AG08395 (cell line): ENCODE measurements at places on chromosomes 7 and 10.

- no peak for DNase-seq
Observed at GRCh38 chr10:106956216-106956915, 208.1 kb downstream of the SORCS1 start.

DNA sequence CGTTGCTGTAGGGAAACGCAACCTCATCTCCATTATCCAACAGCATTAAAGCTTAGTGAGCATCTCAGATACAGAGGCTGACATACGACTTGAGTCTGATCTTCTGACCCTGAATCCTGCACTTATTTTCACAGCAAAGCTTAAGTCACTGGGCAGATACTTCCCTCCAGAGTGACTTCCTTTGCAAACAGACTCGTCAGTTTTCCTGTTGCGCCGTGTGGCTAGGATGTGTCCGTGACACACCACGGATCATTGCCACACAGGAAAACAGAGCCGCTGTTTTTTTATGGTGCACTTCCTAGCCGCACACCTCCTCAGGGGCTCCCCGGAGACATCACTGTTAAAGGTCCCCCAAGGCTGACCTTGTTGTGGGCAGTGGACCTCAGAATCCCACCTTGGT is 94.9 kb upstream of the MKI67 start:
- DNase-seq: no peak

- no peak for DNase-seq
Observed at GRCh38 chr10:60024506-60024905, 118.2 kb upstream of the CCDC6 start.

DNA sequence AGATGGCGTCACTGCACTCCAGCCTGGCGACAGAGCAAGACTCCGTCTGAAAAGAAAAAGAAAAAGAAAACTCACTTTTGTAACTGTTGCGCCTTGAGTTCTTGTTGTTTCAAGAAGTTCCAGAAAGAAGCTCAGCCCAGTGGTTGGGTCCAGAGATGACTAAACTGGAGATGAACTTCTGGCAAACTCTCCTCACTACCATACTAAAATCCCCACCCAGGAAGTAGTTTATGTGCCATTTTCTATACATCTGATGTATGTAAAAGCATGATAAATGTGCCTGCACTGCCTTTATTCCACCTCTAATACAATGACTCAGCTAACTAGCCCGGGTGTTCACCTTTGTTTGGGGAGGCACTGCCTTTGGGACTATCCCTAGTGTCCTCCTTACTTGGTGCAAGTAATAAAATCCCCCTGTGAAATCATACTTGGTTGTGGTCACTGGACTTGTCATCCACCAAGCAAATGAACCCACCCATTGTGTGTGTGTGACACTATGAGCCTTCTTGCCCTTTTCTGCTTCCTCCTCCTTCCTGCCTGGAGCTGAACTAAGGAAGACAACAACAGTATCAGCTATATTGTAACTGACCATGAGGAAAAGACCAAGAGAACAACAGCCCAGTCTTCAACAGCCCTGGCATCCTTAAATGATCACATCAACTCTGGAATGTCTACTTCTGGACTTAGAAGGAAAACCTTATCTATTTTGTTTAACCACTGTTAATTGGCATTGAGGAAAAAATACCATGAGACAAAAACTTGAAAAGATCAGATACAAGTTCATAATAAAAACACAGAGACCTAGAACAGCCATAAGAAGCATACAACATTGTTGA is 33.6 kb downstream of the JMJD1C start:
- no peak for DNase-seq

GRCh38 chr7:84113286-84113685 is 81.3 kb downstream of the SEMA3A start:
- DNase-seq: no peak

DNA sequence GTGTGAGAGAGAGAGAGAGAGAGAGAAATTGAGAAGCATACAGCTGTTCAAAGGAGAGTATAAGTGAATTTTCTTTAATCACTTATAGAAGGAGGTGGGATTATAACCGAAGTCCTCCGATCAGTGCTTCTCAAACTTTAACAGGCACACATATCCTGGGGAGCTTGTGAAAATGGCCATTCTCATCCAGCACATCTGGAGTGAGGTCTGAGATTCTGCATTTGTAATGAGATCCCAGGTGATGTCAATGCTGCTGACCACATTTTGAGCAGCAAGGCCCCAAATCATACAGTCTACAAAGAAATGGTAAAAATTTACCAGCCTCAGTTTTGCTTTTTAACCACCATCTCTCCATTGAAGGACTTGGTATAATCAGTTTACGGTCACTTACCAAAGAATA is 219.0 kb downstream of the PTEN start:
- DNase-seq: no peak

GRCh38 chr7:4220011-4220410 is 462.1 kb upstream of the FOXK1 start:
- DNase-seq: no peak

- no peak for DNase-seq
Observed at GRCh38 chr7:50923476-50923875, 140.8 kb upstream of the GRB10 start.

DNA sequence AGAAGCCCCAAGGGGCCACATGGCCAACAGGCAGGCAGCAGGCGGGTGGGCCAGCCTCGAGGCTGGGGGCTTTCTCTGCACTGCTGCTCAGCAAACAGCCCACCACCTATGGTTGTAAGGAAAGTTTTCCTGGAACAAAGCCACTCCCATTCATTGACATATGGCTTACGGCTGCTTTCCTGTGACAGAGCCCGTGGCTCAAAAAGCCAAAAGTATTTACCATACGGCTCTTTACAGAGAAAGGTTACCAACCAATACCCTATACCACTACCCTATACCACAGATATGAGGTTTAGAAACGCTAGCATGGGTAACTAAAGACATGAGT is 152.7 kb downstream of the MAD1L1 start:
- DNase-seq: no peak

DNA sequence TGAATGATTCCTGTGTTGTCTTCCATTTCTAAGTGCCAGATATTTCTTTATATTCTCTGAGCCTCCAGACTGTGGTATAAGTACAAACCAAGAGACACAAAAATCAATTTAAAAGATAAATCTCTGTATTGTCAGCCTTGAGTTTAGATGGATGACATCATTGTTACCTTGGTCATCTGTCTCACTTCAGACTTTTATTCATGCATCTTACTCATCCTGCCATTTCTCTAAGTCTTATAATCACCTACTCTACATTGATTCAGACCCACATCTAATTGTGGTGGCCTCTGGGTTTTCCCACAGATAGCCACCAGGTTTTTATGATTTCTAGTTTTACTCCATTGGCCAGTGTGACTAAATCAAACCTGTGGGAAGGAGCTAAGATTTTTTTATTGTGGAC is 26.8 kb upstream of the HDAC9 start:
- DNase-seq: no peak

GRCh38 chr7:27188386-27189294 is 3.6 kb upstream of the HOXA11 start:
- DNase-seq: no peak

GRCh38 chr7:22853138-22853537 is 30.5 kb upstream of the TOMM7 start:
- DNase-seq: no peak

DNA sequence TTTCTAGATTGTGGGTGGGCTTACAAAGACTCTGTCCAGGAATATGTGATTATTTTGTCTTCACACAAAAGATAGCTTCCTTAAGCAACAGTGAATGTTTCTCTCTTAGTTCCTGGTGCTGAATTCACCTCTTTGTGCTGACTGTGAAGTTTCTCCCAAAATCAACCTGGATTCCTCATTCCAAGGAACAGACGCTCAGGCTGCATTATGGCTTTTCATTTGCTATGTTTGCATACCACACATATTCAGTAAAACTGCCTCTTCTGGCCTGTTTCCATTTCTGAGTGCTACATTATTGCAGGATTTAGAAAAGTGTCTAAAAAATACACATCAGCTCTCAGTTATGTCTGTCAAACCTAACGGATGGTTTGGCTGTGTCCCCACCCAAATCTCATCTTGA is 21.5 kb downstream of the MACROH2A2 start:
- no peak for DNase-seq

DNA sequence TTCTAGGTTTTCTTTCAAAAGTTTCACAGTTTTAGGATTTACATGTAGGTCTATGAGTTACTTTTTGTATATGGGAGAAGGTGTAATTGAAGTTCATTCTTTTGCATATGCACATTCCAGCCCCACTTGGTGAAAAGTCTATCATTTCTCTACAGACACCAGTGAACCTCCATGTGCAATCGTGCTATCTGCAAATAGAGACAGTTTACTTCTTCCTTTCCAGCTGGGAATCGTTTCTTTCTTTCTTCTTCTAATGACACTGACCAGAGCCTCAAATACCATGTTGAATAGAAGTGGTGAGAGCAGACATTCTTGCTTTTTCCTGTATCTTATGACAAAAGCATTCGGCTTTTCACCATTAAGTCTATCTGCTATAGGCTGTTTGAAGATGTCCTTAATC is 122.7 kb downstream of the ARHGAP22 start:
- DNase-seq: no peak

DNA sequence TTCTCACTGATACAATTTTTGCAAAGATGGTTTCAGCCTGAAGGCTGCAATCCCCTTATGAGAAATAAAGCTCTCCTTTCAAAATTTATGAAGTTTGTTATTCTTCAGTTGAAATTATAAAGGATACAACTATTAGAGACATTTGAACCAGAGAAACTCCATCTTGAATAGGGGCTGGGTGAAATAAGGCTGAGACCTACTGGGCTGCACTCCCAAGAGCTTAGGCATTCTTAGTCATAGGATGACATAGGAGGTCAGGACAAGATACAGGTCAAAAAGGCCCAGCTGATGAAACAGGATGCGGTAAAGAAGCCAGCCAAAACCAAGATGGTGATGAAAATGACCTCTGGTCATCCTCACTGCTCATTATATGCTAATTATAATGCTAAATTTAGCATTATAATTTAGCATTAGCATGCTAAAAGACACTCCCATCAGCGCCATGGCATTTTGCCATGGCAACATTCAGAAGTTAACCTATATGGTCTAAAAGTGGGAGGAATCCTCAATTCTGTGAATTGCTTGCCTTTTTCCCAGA is 22.4 kb upstream of the IFIT1B start:
- DNase-seq: no peak

- DNase-seq: no peak
Observed at GRCh38 chr7:73332447-73332846, 4.5 kb downstream of the FKBP6 start.

DNA sequence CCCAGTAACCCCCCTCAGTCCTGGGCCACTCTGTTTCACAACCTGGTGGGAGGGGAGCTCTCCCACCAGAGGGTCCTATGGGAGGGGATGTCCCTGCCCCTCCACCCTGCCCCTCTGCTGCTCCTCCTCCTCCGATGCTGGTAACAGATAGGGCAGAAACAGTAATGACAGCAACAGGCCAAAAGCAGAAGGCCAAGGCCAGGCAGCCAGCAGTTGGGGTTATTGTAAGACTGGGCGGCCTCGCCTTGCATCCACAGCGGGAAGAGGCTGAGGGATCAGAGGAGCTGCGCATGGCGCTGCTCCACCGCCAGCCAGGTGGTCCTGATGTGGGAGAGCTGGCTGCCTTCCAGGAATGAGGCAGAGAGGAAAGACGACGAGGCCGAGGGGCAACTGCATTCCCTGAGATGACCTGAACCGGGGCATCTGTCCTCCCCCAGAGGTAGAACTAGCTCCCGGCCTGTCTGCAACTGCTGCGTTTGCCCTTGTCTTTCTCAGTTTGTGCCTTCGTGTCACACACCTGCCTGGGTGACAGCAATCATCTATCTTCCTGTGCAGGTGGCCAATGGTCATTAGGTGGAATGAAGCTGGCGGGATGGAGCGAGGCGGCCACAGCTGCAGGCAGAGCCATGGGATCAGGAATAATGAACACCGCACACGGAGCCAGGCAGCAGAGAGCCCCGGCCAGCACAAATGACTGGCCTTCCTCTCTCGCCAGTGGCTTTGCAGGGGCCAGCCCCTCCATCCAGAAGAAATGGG is 54.0 kb upstream of the CACUL1 start:
- DNase-seq: no peak

- no peak for DNase-seq
Observed at GRCh38 chr7:27641581-27642230, 21.0 kb downstream of the HIBADH start.

DNA sequence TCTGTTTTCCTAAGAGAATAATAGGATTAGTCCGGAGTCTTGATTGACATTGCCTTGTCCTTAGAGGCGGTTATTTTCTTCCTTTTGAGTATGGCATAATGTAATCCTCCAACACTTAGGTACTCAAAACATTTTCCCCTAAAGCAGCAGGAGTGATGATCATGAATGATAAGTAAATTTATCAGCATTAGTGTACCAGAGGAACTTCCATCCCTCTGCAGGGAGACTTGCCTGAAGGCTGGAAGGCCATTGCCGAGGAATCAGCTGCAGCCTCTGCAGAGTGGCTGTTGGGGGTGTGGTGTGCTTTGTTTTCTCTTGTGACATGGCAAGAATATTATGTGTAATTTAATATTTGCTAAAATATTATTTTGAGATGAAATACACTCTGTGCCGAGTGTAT is 56.8 kb downstream of the RAB11FIP2 start:
- no peak for DNase-seq

DNA sequence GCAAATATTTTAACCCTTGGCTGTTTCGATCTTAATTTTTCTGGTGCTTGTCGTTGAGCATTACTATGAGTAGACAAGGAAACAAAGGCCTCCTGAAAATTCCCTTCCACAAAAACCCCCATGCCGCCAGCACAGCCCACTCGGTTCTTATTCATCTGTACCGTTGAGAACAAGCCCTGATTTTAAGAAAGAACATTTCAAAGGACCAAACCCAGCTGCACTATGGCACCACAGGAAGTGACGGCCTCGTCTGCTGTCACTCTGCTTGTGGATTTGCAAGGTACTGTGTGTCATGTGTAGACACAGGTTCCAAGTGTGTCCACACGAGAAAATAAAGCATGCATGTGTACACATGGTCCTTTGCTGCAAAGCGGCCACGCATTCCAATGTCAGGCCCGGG is 285.2 kb downstream of the DNAJB6 start:
- DNase-seq: no peak

GRCh38 chr7:157543276-157543675 is 206.5 kb downstream of the DNAJB6 start:
- no peak for DNase-seq

DNA sequence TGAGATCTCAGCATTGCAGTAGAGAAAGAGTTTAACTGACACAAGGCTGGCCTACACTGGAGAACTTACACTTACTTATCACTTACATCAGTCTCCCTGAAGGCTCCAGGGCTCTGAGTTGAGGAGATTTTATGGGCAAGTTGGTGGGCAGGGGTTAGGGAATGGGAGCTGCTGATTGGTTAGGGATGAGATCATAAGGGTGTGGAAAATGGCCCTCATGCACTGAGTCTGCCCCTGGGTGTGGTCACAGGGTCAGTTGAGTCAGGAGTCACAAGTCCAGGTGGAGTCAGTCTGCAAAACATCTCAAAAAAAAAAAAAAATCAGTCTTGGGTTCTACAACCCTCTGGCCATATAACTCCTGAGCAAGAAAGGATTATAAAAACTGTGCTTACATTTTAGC is 60.5 kb downstream of the PPP1R17 start:
- DNase-seq: no peak
